NCI-H2081 (cell line): ENCODE measurements at places on chromosomes 4 and X.

- DNase-seq, result no peak
Observed at GRCh38 chrX:66328950-66329596, 165.0 kb downstream of the HEPH start.

DNA sequence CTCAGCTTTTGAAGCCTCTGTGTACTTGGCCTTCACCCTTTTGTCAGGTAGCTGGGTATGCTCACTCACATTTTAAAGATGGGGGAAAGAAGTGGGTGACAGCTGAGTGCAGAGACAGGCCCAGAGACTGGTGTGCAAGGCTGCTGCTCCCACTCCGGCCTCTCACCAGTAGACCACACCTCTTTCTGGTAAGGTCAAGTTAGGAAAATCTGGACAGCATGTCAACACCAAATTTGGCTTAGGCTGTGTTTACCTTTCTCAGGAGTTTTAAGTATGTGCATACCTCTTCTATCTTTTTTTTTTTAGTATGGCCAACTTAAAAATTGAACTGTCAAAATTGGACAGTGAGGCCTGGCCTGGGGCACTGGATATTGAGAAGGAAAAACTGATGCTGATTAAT lies 66.6 kb downstream of the CLDN22 start:
- no peak for DNase-seq

DNA sequence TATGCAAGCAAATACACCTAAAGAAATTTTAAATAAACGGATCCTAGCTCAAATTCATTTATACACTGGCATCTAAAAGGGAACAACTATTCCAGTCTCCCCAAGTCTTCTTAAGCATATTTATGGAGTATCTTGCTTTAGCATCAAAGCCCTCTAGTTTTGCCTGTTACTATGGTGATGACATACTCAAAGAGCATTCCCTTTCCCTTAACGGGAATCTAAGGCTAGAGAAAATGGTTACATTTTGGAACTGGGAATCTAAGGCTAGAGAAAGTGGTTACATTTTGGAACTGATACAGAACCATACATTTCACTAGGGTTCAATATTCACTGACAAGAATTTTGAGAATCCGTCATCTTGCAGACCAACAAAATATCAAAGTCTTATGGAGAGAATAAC lies 271.2 kb downstream of the CHIC1 start:
- no peak for DNase-seq

- no peak for DNase-seq
Observed at GRCh38 chr4:54726907-54727306, 69.2 kb downstream of the KIT start.

DNA sequence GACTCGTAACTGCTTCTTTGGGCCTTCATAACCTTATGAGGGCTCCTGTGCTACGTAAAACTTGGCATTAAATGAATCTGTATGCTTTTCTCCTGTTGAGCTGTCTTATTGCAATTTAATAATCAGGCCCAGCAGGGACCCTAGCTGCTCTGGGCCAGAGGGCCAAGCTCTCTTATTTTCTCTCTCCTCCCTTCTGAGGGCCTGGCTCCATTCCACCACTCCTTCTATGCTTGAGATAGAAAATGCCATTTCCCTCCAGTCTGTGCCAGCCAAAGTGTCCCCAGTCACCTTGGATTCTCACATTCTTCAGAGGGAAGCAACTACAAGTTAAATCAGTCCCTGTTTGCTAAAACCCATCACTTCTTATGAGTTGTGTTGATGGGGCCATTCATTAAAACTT lies 90.1 kb downstream of the CLCN4 start:
- no peak for DNase-seq

- no peak for DNase-seq
Observed at GRCh38 chrX:1836683-1837082, 221.8 kb downstream of the ASMT start.

DNA sequence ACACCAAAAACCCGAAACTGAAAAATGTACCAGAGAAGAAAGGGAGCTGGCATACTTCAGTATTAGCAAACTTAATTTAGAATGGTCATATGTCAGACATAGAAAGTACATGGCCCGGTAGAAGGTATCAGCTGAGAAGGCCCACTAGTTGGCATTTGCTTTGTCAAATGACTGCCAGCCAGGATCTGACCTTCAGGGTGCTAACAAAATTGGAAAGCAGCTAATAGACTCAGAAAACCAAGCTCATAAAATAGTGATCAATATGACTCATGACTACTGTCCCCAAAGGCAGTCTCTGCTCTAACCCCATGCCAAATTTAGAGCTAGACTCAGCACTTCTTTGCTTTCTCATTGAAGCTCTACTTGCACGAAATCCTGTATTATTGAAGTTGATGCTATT lies 342.7 kb downstream of the PDGFC start:
- no peak for DNase-seq

DNA sequence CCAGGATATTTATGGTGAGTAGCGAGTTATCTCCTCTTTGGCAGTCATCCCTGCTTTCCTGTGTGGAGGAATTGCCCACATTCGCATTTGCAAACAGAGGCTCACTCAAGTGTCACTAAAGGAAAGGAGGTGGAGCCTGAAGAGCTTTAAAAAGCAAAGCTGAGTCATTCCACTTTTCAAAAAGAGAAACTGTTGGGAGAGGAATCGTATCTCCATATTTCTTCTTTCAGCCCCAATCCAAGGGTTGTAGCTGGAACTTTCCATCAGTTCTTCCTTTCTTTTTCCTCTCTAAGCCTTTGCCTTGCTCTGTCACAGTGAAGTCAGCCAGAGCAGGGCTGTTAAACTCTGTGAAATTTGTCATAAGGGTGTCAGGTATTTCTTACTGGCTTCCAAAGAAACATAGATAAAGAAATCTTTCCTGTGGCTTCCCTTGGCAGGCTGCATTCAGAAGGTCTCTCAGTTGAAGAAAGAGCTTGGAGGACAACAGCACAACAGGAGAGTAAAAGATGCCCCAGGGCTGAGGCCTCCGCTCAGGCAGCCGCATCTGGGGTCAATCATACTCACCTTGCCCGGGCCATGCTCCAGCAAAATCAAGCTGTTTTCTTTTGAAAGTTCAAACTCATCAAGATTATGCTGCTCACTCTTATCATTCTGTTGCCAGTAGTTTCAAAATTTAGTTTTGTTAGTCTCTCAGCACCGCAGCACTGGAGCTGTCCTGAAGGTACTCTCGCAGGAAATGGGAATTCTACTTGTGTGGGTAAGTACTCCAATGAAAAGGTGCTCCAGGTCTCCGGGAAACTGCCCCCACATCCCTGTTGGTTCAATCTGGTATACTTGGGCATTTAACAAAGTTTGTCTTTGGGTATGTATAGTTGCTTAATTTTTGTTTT lies at the start of gene EGF:
EGF (plus strand) TSS at position 178 of the 890 bp plus-strand sequence; CDS start at position 631, 453 bp downstream.
- no peak for DNase-seq

DNA sequence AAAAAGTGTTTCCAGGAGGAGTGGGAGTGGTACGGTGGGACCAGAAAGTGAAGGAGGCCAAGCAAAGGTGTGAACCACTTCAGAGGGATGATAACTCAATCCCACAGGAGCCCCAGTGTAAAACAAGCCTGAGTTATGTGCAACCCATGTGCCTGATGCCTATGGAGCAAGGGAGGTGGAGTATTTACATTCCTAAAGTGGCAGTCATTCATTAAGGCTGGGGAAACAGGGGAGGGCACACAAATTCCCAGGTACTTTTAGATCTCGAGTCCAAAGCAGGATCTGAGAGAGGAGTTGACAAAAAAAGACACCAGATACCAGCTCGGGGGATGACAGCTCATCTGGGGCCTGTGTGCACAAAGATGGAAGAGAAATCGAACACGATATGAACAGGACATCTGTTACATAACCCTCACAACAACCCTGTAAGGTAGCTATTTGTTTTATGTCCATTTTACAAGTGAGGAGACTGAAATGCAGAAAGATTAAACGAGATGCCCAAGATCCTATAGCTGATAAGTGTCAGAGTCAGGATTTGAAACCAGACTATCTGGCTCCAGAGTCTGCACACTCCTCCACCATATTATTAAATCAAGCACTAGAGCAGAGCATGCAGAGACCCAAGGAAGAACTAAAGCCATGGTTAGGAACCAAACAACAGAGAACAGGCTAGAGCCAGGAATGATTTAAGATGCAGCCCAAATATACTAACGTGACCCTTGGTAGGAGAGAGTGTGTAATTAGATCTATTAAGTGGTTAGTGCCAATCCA lies 91.9 kb upstream of the MAPK10 start:
- DNase-seq, result peak; percentile 24

DNA sequence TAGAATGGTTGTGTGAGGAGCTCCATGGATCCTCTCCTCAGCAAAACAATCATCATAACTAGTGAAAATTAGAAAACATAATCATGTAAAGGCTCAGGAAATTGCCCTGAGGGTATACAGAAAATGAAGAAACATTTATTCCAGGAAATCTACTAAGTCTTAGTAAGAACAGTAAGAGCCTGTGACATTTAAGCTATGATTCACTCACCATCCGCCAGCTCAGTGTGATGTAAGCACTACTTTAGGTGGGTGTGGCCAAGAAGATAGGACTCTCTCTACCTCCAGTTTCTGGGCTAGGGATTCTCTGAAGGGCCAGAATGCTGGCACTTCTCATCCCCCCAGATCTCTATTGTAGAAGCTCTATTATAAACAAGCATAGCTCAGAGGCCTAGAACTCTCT lies 147.5 kb downstream of the DLG3 start:
- no peak for DNase-seq

GRCh38 chr4:103098756-103099440 lies 736 bp downstream of the BDH2 start:
- no peak for DNase-seq

- DNase-seq, result no peak
Observed at GRCh38 chr4:109462802-109463201, 29.2 kb downstream of the SEC24B start.

DNA sequence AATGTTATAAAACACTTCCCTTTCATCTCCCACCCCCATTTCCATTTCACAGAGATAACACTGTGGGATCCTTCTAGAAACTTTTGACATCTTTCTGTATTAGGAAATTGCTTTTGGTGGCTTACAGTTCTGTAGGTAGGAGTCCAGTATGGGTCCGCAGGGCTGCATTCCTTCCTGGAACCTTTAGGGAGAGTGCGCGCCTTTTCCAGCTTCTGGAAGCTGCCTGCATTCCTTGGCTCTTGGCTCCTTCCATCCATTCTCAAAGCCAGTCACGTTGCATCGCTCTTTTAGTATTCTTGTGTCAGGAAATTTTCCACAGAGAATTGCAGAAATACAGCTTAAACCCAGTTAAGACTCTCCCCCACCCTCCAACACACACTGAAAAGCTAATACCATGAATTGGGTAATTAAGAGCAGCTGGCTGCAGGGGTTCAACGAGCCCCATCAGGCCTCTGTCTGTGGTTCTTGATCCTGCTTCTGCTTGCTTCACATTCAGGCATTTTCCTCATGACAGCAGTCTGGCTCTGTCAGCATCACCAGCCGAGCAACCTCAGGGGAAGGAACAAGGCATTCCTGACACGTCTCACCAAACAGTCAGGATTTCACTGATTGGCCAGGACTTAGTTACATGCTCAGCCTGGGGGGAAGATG lies 48.8 kb downstream of the SEPTIN11 start:
- DNase-seq, result no peak

DNA sequence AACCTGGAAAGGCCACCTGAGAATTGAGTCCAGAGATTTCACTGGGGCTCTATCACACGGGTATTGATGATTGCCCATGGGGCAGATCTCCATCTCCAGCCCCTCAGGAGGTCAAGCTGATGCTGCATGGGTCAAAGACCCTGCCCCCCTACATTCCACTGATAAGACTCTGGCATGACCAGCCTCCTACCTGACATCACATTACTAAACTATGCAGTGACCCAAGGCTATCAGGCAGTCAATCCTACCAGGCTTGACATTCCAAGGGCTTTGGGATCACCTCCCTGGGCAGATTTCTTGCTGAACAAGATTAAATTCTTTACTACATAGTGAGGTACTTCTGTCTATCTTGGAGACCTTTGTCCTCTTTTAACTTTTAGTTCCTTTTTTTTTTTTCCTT lies 192.7 kb upstream of the STS start:
- no peak for DNase-seq

DNA sequence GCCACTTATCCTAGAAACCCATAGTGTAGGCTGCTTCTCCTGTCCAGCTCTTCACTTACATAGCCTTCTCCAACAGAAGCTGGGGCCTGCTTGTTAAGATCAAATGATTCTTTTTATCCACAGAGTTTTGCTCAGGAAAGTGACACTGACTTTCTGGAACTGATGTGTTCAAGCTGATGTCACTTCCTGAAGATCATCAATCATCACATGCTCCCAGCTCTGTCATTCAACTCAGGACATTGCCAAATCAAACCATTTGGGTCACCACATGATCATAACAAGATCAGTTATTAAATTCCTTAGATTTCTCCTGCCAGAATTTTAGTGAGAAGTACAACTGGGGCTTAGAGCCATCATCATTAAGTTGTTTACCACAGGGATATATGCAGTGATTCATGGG lies 39.4 kb downstream of the GLRA3 start:
- DNase-seq, result no peak

GRCh38 chr4:111221371-111221770 lies 598.5 kb upstream of the PITX2 start:
- DNase-seq, result no peak

DNA sequence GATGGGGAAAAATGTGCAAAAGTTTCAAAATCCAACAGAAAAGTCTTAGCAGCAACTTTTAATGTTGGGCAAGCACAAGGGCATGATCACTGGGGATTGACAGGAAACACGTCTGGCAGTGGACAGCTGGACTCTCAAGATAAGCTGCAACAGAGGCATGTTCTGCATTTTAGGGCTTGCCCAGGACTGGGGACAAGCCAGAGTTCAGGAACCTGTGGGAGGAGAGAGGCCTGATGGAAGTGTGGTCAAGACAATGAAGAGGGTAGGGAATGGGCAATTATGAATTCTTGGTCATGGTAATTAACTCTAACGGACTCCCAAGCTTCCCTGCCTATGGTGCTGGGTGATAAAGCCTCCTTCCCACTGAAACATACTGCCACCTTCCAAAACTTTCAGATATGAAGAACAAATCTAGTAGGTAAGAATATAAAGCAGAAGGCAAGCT lies 48.4 kb downstream of the ANXA3 start:
- no peak for DNase-seq

DNA sequence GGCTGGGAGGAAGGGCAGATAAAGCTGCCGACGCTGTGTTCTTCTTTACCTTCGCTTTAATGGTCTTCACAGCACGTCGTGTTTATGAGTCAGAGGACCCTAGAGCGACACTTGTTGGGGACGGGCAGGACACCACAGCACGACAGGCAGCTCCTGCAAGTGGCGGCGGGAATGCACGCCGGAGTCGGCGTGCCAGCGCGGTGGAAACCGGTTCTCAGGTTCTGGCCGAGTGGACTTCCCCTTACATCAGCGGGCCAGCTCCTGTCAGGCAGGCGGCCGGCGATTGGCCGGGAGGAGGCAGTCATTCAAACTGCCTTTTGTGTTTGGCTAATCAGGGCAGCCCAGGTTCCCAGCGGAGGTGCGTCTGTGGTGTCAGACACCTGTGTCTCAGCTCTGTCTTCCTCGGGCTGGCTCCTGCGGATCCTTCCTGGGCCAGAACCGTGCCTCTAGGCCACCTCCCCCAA lies 150.9 kb downstream of the SHROOM3 start:
- peak; percentile 72 for DNase-seq

DNA sequence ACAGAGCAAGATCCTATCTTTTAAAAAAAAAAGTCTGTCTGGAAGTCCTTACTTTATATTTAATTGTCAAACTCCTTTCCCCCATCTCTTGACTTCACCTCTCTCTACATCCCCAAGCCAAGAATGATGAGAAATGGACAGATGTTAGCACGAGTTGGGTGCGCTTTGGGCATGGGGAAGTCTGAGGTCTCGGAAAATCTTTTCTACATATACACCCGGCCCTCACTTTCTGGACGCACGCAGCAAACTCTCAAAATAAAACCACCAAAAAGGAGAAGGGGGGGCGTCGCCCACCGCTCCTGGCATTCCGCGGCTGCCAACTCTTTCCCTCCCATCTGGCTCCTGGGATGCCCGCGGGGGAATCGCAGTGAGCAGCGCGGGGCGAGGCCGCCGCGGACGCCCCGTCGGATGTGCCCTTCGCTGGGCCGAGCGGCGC lies 756 bp downstream of the IGFBP7 start:
- DNase-seq, result no peak
